ENCODE measurements at places on chromosomes 2 and 18.

GRCh38 chr2:96726131-96726530, 13.7 kb downstream of the LMAN2L start:
- DNase-seq = no peak

- no peak for DNase-seq
Measured at GRCh38 chr2:105104208-105104731, 66.4 kb downstream of the MRPS9 start.

GRCh38 chr2:96353032-96353561, 17.5 kb downstream of the NCAPH start:
- DNase-seq = no peak

- DNase-seq = no peak
Measured at GRCh38 chr2:119873350-119874315, 113.9 kb downstream of the PTPN4 start.

GRCh38 chr2:88197732-88198131, 27.6 kb downstream of the THNSL2 start:
- DNase-seq = no peak

DNA sequence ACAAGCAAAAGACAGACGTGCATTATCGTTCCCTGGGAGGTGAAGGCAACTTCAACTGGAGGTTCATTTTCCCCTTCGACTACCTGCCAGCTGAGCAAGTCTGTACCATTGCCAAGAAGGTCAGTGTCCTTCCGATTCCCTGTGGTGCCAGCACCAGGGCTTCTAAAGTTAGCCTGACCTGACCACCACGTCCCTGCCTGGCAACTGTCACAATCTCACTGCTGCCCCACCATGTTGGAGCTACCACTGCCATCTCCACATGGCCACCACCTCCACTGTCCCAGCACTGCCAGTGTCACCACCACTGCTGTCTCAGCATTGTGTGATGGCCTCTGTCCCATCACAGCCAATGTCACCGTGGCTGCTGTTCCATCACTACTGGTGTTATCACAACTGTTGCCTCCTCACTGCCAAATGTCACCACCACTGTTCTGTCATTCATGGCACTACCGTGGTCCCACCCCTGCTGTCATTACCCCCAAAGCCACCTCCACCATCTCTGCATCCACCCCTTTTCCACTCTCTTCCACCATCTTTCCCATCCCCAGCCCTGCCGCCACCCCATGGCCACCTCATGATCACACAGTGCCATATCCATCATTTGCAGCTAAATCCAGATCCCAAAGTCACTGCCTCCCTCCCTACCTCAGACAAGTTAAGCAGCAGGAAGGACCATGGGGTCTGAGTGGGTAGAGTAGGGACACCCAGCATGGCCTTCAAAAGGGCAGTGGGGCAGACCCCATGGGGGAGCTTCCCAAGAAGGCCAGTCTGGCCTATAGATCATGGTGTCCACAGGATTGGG, 216.5 kb downstream of the DYSF start:
- DNase-seq = peak; percentile 6

DNA sequence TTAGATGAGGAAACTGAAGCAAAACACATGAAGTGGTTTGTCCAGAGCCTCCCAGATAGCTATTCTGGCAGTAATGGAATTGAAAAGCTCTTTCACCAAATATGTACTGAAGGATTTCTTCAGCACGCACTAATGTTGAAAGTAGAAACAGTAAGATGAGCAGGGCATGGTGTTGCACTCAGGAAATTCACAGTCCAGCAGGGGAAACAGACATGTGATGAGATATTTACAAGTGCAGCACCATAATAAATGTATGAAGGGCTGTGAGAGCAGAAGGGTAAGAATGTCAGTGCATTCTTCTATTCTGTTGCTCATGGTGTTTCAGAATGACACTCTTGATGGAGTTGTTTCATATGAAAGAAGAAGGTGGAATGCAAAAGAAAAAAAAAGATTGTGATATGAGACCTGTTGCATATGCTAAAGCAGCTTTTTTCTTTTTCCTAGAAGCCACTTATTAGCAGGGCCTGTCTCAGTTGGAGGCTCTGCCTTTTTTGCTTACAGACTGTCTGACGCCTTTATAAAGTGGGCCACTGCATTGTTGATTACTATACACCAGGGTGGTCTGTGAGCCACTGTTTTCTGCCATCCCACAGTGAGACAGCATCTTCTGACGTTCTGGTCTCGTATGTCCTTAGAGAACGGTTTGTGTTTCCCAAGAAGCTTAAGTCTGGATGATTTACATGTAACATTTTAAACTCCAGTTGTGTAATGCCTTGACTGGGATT, 516.9 kb downstream of the ARHGAP15 start:
- DNase-seq = no peak

GRCh38 chr2:23246992-23247683, 137.8 kb upstream of the KLHL29 start:
- no peak for DNase-seq

GRCh38 chr18:3447068-3447894, 2.7 kb upstream of the TGIF1 start:
- peak; percentile 18 for DNase-seq

- DNase-seq = no peak
Measured at GRCh38 chr2:119645173-119645855, 33.7 kb upstream of the TMEM177 start.

DNA sequence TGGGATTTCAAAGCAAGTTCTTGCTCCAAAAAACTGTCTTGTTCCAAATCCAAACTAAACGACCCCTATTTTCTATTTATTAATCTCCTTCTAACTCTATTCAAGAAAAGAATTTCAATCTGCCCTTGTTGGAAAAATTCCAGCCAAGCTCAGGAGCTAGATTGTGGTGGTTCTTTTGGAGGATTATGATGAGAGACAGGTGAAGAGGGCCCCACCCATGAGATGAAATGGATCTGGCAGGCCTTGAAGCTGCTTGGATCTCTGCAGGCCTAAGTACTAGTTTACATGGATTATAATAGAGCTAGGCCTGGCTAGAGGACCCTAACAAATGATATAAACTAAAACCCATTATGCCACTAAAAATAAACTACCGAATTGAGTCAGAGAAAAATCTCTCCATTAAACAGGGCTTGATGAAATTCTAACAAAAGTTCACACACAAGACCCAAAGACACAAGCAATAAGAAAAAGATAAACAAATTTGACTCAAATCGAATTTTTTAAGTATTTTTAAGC, 101.6 kb downstream of the GFPT1 start:
- DNase-seq = no peak

DNA sequence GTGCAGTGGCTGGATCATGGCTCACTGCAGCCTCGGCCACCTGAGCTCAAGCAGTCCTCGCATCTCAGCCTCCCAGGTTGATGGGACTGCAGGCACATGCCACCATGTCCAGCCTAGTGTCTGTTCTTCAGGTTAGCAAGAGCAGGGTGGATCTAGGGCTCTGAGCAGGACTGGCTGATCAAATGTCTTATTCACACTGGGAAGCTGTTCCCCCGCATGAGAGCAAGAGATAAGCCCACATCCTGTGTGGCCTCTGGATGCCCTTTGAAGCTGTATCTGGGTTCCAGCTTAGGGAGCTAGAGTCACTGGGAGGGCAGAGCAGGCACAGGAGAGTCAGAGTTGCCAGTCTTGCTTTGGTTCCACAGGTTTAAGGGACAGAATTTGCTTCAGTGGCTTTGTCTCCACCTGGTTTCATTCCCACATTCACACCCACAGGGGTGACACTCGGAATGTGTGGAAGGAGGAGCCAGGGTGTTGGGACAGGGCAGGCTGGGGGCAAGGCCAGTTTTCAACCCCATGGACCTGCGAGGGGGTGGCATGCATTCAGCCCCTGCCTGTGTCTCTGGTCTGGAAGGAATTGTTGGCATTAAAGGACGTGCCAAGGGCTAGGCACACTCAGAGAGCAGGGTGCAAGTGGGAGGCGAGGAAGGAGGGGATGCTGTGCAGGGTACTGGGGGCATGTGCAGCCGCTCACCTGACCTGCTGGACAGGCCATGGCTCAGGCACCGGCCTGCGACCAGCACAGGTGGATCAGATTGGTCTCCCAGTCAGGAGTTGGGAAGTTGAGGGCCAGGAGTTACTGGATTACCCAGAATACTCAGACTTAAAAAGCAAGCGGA, 24.5 kb downstream of the PTPN18 start:
- DNase-seq = no peak

DNA sequence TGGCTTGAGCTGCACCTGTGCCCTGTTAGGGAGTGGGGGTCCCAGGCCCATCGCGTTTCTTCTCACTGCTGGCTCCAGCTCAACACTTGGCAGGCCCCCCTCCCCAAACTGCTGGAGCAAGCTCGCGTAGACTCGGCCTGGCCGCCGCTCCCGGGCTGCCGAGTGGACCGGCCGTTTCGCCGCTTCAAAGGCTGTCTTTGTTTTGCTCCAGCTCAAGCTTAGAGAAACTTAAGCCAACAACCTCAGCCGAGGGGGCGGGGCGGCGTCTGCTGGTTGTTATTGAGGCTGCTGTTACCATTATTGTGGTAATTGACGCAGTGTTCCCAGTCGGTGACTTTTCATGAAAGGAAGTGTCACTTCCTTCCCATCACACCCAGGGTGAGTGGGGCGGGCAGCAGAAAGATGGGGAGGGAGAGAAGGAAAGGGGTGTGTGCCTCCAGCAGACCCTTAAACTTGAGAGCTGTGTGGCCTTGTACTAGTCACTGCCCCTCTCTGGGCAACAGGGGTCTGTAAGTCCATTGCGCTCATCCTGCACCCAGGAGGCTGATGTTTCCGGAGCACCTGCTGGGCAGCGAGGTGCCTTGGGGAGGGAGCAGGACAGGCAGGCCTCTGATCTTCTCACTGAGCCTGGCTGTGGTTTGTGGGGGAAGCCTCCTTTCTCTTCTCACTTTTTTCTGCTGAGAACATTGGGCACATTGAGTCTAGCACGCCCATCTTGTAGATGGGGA, 2.1 kb downstream of the ARID5A start:
- no peak for DNase-seq

- DNase-seq = no peak
Measured at GRCh38 chr2:227035711-227036367, 128.2 kb downstream of the COL4A4 start.

- DNase-seq = no peak
Measured at GRCh38 chr2:235950473-235950809, 217.7 kb downstream of the GBX2 start.

DNA sequence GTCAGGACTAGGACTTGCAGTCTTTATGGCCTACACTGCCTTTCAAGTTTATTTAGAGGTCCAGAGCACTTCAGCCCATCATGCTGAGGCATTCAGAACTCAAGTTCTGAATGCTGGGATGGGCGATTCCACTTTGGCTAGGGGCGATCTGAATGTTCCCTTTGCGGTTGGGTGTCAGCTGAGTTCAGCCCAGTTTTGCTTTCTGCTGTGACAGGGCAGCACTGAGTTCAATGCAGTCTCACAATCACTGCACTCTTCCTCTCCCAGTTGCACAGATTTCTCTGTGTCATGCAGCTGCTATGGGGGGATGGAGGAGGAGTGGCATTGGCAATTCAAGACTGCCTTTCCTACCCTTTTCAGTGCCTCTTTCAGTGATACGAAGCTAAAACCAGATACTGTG, 1232.0 kb upstream of the FAM98A start:
- DNase-seq = no peak

GRCh38 chr18:7072593-7072992, 45.0 kb downstream of the LAMA1 start:
- DNase-seq = no peak

- no peak for DNase-seq
Measured at GRCh38 chr2:215384710-215385109, 51.2 kb downstream of the FN1 start.

DNA sequence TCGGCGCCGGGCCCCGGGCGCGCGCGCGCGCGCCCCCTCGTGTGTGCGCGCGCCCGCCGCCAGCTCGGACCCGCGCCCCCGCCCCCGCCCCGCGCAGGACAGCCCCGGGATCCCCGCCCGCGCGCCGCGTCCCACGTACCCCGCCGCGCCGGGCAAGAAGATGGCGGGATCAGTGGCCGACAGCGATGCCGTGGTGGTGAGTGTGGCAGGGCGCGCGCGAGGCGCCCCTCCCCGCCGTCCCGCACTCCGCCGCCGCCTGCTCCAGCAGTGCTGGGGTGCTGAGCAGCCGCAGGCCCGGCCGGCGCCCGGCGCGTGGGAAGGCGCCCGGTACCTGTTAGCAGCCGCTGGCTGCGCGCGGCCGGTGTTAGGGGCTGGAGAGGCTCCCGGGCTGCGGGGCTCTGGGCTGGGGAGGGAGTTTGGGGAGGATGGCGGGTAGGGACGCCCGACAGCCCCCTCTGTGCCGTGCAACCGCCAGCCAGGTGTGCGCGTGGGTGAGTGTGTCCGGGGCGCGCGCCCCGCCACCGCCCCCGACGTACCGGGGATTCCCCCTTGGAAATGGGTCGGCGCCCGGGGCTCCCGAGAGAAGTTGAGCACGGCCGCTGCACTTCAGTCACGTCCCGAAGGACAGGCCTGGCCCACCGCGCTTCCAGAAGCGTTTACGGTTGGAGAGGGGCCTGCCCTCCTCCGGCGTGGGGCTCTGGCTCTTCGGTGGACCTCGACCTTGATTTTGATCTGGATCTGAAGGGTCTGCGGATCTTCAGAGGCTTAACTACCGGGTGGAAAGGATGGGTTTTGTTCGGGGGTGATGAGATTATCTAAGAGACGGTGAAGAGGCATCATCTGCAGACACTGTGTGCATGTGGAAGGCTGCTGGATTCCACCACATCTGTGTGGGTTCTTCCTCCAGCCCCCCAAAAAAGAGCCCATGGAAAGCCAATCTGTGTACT, 697 bp downstream of the LGALSL start:
- DNase-seq = peak; percentile 91

GRCh38 chr2:174054926-174055325, 89.8 kb upstream of the SP3 start:
- no peak for DNase-seq

DNA sequence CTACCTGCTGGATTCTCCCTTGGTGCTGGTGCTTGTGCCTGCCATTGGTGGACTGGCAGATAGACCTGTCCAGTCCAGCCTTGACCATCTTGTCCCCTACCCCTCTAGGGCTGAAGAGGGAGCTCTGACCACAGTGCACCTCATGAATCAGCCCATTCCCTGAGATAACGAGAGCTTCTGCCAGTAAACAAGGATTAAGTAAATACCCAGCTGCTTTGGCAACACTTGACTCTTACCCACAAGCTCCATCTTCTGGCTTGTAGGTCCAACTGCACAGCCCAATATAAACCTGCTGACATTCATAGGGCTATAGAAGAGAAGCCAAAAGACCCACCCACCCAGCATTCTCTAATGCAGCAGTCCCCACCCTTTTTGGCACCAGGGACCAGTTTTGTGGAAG, 186.4 kb downstream of the PIK3C3 start:
- no peak for DNase-seq

Measured in GM20000 (cell line).